ENCODE measurements at places on chromosomes 4 and X. TPM values are rescaled to one million over a fixed set of nuclear protein-coding genes. Genes with fewer than 3 reads are reported as not detected.

GRCh38 chr4:57501720-57502119, 391.5 kb upstream of the IGFBP7 start:
- DNase-seq = no peak

GRCh38 chr4:109436504-109436903, 2.9 kb downstream of the SEC24B start:
- DNase-seq = no peak

Gene HPSE
- 5.1 TPM for total RNA-seq

Gene GYPE
- total RNA-seq = not detected

- no peak for DNase-seq
Measured at GRCh38 chr4:38872620-38873019, 5.0 kb downstream of the FAM114A1 start.

- no peak for DNase-seq
Measured at GRCh38 chr4:72378901-72379300, 190.1 kb downstream of the ADAMTS3 start.

Gene RNF150
- 0.17 TPM for total RNA-seq

Gene ANOS1
- total RNA-seq = 0.33 TPM

- no peak for DNase-seq
Measured at GRCh38 chrX:79182616-79183015, 38.1 kb downstream of the GPR174 start.

- no peak for DNase-seq
Measured at GRCh38 chr4:153741541-153741940, 18.3 kb downstream of the RNF175 start.

DNA sequence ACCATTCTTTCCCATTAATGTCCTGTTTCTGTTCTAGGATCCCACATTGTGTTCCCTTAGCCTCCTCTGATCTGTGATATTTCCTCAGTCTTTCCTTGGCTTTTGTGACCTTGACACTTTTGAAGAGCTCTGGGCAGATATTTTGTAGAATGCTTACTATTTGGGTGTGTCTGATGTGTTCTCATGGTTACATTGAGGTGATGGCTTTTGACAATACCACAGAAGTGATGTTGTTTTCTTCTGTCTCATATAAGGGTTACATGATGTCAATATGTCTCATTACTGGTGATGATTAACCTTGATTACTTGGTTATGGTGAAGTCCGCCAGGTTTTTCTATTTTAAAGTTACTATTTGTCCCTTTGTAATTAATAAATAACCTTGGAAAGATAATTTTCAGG, 183.7 kb downstream of the SOWAHB start:
- DNase-seq = no peak

DNA sequence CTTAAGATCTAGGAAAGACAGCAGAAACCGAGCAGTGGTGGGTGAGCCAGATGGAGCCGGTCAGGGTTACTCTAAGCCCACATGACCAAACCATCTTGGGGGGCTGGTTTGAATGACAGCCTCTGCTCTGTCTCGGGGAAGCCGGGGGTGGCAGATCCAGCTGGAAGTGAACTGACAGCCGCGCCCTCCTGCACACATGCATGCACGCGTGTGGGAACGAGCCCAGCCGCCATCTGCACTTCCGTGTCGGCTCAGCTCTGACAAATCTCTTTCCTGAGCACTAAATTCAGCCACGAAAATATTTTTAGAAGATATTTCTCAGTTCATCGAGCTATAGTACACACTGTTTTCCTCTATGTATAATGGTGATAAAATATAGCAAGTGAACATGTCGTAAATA, 115.5 kb downstream of the DCTD start:
- no peak for DNase-seq

Gene HMGB3
- total RNA-seq = 99.4 TPM

Gene PAGE4
- total RNA-seq = not detected

- DNase-seq = no peak
Measured at GRCh38 chr4:126790633-126791032, 842.1 kb upstream of the INTU start.

DNA sequence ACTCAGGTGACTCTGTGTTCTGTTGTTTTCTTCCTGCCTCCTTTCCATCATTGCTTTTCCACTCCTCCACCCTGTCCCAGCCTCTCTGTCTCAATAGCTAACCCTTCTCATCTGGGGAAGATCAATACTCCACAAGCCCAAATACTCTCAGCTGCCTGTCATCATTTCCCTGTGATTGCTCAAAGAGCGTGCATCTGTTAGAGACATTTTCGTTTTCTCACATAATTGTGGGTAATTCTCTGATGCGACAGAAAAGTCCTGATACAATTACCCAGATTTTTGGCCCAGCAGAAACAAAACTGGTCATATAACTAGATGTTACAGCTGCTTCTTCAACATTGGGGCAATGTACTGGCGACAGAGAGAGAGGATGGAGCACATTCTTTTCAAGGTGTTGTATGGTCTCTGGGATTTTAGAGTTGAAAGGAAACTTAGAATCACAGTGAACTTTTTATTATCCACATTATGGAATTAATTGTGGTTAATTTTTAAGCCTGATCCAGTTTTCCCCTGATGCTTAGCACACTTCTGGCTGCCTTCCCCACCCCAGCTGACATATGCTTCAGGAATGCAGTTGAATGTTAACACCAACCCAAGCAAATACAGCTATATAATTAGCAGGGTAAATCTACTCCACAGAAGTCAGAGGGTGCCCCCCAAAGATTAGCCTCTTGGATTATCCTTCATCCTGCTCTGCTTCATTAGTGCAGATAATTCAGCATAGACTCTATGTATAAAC, 171.4 kb upstream of the ANXA3 start:
- peak; percentile 61 for DNase-seq

GRCh38 chrX:19740744-19741143, 146.7 kb downstream of the SH3KBP1 start:
- DNase-seq = no peak
